ENCODE measurements at places on chromosomes 6 and 20.

DNA sequence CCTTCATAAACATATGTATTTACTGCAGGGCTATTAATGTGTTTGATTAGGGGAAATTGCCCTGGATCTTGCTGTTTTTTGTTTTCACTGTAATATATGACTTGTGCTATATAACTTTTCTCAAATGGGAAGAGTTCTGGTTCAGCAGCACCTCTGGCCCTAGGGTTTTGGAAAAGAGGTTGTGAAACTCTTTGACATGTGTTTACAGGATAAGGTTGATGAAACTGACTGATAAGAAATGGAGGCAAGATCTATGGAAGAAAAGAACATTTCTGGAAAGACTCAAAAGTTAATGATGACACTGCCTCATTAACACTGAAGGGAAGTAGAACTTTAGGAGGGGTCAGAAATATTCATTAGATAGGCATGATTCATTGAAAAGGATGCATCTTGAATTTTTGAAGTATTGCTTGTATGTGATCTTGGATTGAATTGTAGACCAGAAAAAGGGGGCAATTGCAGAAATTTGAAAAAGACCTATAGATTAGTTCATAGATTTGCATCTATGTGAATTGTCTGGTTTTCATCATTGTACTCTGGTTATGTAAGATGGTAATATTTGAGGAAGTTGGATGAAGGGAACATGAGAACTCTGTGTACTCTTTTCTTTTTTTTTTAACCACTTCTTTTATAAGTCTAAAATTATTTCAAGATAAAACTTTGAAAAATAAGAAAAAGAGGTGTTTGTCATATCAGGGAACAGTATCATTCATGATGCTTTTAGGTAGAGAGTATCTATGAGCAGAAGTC is 54.0 kb downstream of the UTRN start:
- no peak for DNase-seq

GRCh38 chr6:116564921-116565872 is 6.1 kb upstream of the RWDD1 start:
- DNase-seq: no peak

DNA sequence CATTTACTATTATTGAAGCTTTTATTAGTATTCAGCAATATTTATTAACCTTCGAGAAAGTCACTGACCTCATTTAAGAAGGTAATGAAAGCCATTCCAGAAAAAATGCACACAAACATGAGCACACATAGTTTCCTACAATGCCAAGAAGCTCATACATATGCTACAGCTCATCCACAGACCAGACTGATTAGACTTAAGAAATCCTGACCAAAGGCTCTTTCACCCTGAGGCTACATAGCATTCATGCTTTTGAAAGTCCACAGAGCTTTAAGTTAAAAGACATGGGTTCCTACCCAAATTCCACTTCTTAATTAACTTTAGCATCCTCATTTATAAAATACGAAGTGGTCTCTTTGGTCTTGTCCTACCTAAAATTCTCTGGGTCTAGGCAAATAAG is 430.4 kb downstream of the TBC1D32 start:
- DNase-seq: no peak

- no peak for DNase-seq
These were observed 36.7 kb upstream of the TMEM14A start for GRCh38 chr6:52634211-52634610.

DNA sequence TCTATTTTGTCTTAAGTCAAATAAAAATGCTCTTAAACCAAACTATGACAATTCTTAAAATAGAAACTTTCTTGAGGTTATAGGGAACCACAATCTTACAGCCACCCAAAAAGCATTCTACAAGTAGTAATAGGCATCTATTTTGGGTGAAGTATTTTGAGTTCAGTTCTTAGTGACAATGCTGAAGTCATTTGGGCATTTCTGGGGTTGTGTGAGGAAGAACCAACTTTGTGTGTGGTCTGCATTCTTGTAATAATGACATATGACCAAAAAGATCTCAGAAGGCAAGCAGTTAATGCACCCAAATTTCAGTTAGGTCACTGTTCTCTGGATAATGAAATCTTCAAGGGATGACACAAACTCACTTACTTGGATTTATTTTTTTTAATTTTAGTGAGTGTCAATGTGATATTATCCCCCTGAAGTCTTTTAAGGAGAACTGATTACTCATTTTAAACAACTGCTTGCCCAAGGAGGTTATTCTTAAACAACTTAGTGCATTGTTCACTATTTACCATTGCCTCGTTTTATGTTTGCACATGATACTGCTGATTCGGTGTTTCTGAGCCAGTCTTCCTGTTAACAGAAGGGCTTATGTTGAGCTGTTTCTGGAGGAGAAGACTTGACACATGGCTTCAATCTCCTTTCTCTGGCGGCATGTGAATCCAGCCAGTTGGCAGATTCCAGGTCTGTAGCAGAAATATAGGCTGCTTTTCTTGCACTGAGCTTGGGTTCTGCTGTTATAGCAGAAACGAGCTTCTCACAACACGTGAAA is 618.9 kb downstream of the BCKDHB start:
- DNase-seq: no peak

DNA sequence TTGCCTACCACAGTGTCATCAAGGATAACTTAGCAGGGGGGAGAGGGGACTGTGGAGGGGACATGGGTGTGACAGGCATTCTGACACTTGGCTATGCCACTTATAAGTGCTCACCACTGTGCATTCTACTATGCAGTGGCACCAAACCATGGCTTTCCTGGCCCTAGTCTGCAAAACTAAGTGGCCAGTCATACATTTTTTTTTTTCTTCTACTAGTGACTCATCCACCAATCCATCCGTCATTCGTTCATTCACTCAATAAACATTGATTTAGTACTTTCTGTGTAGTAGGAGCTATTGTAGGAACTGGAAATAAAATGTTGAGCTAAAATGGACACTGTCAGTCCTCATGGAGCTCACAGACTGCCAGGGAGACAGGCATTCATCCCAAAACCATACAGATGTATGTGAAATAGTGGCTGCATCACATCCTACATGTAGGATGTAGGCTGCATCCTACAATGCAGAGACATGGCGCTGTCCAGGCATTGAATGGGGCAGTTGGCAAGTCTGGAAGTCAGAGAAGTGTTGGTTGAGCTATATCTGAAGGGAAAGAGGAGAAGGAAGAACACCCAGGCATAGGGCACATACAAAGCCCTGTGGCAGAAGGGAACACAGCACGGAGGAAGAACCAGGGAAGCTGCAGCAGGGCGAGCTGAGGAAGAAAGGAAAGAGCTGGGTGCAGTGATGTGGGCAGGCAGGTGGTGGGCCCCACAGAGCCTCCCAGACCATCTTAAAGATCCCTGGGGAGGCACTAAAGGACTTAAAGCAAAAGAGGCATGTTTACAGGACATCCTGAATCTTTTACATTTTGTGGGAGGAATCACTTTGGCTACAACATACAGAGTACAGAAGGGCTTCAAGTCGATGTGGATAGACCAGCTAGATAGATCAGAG is 224.4 kb downstream of the UST start:
- DNase-seq: no peak

Measured in NCI-H1930 (cell line).